Activated gamma-delta T cell (primary cell): ENCODE measurements at places on chromosomes 7 and 10.

- no peak for DNase-seq
These were observed 10.2 kb downstream of the PRSS1 start for GRCh38 chr7:142759433-142759832.

- DNase-seq = no peak
These were observed 25.0 kb downstream of the ADARB2 start for GRCh38 chr10:1712314-1712713.

GRCh38 chr7:155931396-155932085 is 119.3 kb upstream of the SHH start:
- DNase-seq = no peak

GRCh38 chr10:43965033-43965917 is 316.6 kb upstream of the ZNF32 start:
- no peak for DNase-seq

DNA sequence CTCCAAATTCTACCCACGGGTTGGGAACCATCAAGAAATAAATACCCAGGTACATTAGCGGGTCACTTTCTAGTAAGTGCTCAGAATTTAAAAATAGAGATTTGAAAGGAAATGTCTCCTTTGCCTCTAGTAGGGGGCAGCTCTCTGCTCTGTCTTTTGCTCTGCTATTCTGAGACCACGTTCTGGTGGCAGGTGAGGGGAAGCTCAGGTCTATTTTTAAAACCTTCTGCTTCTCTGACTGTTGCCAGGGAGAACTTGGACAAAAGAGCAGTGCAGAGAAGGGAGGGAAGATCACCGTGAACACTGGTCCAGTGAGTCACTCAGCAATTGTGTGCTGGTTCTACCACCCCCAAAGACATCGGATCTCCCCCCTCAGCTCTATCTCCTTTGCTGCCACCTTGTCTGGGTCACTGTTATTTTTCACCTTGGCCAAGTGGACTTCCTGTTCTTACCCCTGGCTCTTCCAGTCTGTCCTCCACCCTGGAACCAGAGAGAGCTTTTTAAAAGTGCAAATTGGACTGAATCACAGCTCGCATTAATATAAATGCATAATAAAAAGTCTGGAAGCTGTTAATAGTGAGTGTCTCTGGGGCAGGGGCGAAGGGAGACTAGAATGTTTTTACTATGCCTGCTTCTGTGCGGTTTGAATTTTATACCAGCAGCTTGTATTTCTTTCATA is 72.4 kb upstream of the LOXL4 start:
- no peak for DNase-seq

DNA sequence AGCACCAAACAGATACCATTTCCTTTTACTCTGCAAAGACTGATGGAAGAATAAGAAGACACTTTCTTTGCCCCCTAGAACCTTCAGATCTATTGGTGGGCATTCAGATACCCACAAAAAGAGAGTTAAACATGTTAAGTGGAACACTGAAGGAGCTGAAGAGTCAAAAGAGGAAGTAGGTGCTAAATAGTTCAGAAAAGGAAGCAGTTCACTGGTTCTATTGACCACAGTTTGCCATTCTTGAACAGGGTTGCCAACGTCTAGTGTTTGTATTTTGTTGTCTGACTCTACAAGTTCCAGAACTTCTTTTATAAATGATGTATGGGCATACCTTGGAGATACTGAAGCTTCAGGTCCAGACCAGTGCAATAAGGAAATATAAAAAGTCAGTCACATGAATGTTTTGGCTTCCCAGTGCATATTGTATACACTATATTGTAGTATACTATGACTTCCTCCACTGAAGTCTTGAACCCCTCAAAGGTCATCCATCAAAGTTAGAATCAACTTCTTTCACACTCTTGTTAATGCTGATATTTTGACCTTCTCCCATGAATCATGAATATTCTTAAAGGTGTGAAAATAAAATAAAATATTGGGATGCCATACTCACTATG is 47.5 kb upstream of the AGR3 start:
- no peak for DNase-seq

DNA sequence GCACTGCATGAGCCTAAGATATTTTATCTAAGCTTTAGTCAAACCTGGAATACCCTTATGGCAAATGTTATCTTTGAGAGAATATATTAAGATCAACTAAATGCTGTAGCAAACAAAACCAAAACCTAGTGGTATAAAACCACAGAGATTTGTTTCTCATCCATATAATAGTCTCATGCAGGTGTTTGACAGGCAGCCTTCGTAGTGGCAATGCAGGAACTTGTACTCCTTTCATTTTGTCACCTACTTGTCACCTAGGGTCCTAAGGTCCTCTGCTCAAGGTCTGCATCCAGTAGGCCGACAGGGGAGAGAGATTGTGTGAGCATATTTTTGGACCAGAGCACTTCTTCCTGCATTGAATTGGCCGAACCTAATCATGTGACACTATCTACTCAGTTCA is 352.6 kb downstream of the GPR37 start:
- DNase-seq = no peak

DNA sequence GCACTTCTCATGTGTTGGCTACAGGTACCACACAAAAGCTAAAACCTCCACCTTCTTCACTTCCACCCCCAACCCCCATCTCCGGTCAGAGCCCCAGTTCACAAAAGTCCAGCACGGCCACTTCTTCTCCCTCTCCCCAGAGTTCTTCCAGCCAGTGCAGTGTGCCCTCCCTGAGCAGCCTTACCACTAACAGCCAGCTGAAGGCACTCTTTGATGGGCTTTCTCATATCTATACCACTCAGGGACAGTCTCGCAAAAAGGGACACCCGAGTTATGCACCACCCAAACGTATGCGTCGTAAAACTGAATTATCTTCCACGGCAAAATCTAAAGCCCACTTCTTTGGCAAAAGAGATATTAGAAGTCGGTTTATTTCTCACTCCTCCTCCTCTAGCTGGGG is 135.7 kb upstream of the SAMD8 start:
- no peak for DNase-seq

DNA sequence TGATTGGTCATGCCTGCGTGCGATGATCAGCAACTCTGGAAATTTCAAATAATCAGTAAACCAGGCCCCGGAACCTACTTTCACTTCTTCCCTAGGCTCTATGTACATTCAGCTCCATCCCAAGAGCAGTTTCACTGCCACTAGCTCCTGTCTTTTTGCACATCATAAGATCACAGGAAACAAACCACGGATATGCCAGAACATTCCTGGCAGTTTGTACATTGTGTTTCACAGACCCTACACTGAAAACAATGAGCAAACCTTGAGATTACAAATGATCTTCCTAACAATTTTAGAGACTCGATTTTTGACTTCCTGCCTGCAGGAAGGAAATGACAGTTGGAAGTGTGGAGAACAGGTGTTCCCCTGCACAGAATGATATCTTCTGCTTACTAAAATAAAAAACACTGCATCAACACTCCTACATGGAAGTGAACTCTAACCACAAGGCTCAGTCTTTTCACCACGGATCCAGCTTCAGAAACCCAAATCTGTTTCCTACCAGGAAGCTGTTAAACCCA is 7.6 kb upstream of the TMEM236 start:
- DNase-seq = no peak

DNA sequence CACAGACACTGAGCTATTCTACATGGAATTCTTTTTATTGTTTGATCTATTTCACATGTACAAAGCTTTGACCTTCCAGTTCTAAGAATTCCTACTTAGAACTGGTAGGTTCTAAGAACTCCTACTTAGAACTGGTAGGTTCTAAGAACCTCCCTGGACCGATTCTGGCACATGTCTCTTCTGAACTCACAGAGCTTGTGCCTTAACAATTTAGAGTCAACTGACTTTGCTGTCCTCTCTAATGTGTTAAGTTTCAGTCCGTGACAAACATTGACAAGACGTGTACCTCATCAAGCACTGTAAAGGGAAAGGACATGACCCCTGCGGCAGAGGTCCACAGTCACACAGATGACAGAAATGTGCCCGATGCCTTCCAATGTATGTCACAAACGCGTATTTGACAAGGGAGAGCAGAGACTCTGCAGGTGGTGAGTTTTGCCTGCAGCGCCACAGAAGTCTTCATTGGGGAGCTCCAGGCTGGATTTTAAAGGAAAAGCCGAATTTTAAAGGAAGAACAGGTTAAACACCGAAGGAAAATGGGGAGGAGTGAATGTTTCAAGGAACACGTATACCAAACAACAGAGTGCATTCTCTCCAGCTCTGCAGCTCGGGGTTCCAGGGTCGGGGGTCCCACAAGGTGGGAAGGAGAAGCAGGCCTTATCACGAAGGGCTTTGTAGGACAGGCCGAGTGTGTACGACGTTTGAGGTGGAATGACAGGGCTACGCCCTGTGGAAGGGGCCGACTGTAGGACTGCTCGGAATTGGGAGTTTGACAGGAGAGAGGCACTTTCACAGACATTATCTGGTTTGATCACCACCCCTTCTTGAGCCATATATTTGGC is 161.1 kb upstream of the KLF14 start:
- DNase-seq = no peak

GRCh38 chr10:87952612-87953011 is 89.2 kb downstream of the PTEN start:
- no peak for DNase-seq

DNA sequence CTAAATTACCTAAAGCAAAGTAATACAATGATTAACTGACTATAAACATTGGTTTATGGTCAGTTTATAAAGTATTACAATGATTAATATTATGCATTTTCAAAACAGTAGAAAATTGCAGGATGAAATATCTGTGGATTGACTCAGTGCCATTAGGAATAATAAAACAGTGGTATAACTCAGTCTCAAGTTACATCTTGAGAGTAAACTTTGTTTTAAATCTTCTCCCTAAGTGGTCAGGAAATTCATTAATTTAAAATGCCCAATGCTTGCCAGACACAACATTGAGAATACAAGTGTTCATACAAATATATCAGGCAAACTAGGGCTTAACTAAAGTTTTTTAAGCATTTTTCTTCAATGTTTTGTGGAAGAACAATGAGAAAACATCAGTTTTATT is 257.8 kb downstream of the ETV1 start:
- DNase-seq = no peak

GRCh38 chr7:37977243-37977642 is 56.8 kb downstream of the EPDR1 start:
- DNase-seq = no peak

- no peak for DNase-seq
These were observed 205.6 kb upstream of the ETV1 start for GRCh38 chr7:14195079-14195478.

DNA sequence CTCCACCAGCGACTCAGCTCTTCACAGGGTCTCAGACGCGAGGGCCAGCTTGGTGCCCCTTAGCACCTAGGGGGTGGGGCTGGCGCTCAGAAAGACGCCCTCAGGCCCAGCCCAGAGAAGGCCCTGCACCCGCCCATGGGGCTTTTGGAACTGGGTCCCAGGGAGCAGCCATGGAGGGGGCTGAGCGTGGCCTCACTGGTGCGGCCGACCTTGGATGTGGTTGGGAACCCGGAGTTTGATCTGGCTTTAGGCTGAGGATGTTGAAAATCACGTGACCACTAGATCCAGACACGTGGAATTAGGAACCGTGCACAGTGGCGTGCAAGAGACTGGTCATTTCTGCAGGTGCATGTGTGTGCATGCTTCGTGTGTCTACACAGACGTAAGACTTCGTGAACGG is 185.4 kb downstream of the DNAJB6 start:
- no peak for DNase-seq

GRCh38 chr7:116087291-116087690 is 56.7 kb upstream of the TFEC start:
- no peak for DNase-seq

GRCh38 chr10:93542358-93542791 is 24.1 kb upstream of the FFAR4 start:
- no peak for DNase-seq

- no peak for DNase-seq
These were observed 91.2 kb upstream of the WNT16 start for GRCh38 chr7:121237601-121238000.

DNA sequence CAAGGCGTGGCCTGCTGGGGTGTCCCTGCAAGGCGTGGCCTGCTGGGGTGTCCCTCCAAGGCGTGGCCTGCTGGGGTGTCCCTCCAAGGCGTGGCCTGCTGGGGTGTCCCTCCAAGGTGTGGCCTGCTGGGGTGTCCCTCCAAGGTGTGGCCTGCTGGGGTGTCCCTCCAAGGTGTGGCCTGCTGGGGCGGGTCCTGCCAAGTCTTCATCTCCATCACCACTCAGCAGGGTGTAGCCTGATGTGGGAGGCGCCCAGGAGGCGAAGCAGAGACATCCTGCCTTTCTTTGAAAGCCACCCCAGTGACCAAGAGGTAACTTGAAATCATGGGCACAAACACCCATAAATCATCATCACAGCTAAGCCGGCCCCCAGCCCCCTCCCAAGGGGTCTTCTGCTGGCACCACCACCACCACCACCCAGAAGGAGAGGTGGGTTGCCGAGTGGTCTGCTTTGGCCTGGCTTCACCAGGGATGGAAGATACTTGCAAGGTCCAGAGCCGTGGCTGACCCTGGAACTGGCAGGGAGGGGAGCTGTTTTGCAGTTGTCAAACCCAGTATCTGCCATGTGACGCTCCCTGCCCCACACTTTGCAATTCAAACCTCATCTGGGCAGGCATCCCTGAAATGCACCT is 190.6 kb downstream of the EBF3 start:
- no peak for DNase-seq

GRCh38 chr7:42102301-42102700 is 134.7 kb downstream of the GLI3 start:
- no peak for DNase-seq

- DNase-seq = no peak
These were observed 88.9 kb upstream of the ODAD2 start for GRCh38 chr10:28087661-28088351.
